ENCODE measurements at places on chromosomes 12 and 14. TPM values are rescaled to one million over a fixed set of nuclear protein-coding genes. Genes with fewer than 3 reads are reported as not detected.

BMAL2 gene
- polyA plus RNA-seq, result 1.5 TPM

ESR2 gene
- polyA plus RNA-seq, result 0.22 TPM

KCNH5 gene
- polyA plus RNA-seq, result not detected

LIN7A gene
- polyA plus RNA-seq, result 0.53 TPM

CYP27B1 gene
- not detected for polyA plus RNA-seq

FGF23 gene
- not detected for polyA plus RNA-seq

KRT3 gene
- not detected for polyA plus RNA-seq

RDH11 gene
- polyA plus RNA-seq, result 15.2 TPM

MMP14 gene
- 86.0 TPM for polyA plus RNA-seq

DPPA3 gene
- not detected for polyA plus RNA-seq

NFE2 gene
- polyA plus RNA-seq, result 10.6 TPM

GPR137C gene
- polyA plus RNA-seq, result 0.45 TPM

HSP90AA1 gene
- polyA plus RNA-seq, result 140 TPM

MYRFL gene
- polyA plus RNA-seq, result not detected

EEF1AKMT3 gene
- 6.3 TPM for polyA plus RNA-seq

B4GALNT1 gene
- 0.35 TPM for polyA plus RNA-seq

OVCH1 gene
- polyA plus RNA-seq, result 0.37 TPM

RASSF8 gene
- 2.2 TPM for polyA plus RNA-seq

AQP6 gene
- 1.7 TPM for polyA plus RNA-seq

CCDC177 gene
- polyA plus RNA-seq, result not detected

SLC38A1 gene
- 2.6 TPM for polyA plus RNA-seq

PIP4P1 gene
- 19.0 TPM for polyA plus RNA-seq

DDN gene
- 0.12 TPM for polyA plus RNA-seq

KCNJ8 gene
- 32.3 TPM for polyA plus RNA-seq

OASL gene
- polyA plus RNA-seq, result 1.5 TPM

C3AR1 gene
- polyA plus RNA-seq, result 15.2 TPM

CD4 gene
- polyA plus RNA-seq, result 11.2 TPM

CSRP2 gene
- 38.5 TPM for polyA plus RNA-seq

GZMB gene
- polyA plus RNA-seq, result 1.8 TPM

SLC38A4 gene
- 1.1 TPM for polyA plus RNA-seq

STYK1 gene
- not detected for polyA plus RNA-seq

MYH6 gene
- 0.56 TPM for polyA plus RNA-seq

SERPINA5 gene
- polyA plus RNA-seq, result 65.2 TPM

USP44 gene
- 1.7 TPM for polyA plus RNA-seq

ZNF10 gene
- 3.3 TPM for polyA plus RNA-seq

KRT85 gene
- polyA plus RNA-seq, result not detected

RFLNA gene
- 1.2 TPM for polyA plus RNA-seq

POLE2 gene
- 3.3 TPM for polyA plus RNA-seq

NKX2-1 gene
- not detected for polyA plus RNA-seq

Data from adipose tissue (tissue), 3 donors.